SIG-M5 (cell line): ENCODE measurements at places on chromosomes 2 and 18.

- DNase-seq, result no peak
Observed at GRCh38 chr2:96233880-96234316, 25.3 kb upstream of the STARD7 start.

DNA sequence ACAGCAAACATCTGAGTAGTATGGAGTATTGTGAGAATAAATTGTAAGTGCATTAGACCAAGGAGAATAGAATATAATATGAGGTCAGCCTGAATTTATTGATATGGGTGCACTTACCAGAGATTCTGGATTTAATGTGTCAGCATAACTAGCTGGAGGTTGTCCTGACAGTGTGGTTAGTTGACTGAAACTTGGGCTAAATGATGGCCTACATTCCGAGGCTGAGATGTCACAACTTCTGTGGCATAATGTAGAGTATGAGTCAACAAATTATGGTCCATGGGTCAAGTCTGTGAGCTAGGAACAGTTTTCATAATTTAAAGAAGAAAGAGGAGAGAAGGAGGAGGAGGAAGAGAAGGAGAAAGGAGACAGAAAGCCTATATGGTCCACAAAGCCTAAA, 127.6 kb downstream of the QPCT start:
- no peak for DNase-seq

DNA sequence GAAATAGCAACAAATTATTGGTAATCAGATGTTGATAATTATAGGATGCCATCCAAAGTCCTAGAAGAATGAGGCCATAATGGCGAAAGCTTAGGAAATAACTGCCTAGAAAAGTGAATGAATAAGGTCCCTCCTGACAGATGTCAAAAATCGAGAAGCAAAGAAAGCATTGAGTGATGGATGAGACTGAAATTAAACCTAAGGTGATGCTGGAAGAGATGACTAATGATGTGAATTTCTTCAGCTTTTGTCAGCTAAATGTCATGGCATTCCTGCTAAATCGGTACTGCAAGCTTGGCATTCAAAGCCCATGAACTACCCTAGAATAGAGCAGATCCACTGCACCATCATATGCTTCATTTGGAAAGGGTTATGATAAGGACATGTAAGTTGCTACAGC, 74.8 kb upstream of the RGPD4 start:
- no peak for DNase-seq

DNA sequence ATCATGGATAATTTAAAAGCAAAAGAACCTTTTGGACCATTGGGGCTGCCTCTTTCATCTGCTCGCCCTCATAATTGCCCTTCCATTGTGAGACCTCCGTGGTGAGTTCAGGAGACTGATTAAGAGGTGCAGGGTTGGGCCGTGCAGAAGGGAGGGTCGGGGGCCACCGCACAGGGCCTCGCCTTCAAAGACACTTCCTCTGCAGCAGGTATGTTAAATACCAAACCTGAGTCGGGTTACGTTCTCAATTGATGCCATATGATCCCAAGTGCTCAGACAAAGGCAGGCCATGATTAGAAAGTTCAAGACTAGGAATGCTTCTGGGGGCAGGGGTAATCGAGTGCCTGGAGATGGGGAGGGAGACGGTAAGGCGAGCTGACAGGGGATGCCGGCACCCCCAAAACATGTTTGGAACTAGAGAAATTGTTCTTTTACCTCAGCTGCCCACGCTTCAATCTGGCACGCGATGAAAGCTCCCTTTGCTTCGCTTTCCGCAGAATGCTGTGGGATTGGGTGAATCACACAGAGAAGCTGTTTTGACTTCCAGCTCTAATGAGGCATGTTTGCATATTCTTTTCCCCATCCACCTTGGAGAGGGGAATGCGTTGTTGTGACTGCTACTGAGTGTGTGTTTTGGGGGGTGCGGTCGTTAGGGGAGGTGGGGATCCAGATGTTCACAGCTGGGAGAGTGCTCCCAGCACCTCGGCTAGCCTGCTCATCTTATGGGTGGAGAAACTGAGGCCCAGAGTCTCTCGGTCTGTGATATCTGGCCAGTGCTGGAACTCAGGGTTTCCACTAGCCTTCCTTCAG, 309.1 kb downstream of the MYCN start:
- DNase-seq, result no peak

DNA sequence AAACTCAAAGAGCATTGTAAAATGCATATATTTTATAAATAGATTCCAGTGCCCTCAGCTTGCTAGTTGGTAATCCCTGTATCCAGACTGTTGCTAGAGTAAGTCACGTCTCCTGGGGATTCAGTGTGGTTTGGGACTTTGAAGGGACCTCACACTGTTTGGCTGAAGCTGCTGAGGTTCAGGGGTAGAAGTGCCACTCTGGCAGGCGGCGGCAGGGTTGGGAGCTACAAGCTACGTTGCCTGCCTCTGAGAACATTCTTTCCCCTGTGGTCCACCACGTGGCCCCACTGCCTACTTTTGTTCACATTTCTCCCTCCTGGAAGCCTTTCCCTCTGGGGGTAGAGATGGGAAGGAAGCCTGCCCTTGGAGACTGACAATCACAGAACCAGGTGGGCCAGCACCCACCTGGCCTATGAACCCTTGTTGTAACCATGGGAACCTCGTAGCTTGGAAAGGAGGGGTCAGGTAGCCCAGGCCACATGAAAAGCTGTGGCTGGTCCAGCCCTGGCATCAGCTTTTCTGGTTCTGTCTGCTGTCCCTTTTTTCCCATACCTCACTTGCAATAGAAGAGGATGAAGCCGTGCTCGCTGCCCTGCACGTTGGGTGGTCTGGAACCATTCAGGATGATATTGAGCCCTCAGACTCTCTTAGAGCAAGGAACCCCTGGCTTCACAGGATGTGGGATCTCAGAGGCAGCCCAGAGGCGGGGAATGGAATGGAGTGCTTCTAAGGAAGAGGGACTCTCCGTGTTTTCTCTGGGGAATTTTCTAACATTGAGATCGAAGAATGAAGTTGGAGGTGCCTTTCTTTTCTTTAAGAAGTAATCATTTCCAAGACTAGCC, 2.9 kb downstream of the RNF144A start:
- no peak for DNase-seq

DNA sequence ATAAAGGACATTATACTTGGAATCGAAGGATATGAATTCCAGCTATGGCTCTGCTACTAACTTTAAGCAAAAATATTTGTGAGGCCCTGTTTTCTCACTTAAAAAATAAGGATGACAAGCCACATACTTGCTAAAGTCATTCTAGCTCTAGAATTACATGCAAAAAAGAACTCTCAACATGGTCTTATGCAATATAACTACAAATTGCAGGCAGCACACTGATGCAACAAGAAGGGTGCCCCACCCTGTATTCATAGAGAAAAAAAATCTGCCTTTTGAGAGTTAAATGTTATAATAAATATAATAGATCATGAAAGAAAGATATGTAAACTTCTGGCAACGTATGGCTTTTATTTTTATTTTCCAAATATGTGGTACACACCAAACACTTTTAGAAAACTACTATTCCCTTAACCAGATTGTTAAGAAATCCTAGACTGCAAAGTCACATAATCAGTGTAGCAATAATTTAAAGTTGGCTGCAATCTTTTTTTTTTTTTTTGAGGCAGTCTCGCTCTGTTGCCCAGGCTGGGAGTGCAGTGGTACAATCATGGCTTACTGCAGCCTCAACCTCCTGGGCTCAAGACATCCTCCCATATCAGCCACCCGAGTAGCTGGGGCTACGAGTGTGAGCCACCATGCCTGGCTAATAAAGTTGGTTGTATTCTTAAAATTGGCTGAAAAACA, 40.2 kb upstream of the WDSUB1 start:
- peak; percentile 10 for DNase-seq

GRCh38 chr2:207403141-207403540, 126.6 kb upstream of the CREB1 start:
- no peak for DNase-seq

DNA sequence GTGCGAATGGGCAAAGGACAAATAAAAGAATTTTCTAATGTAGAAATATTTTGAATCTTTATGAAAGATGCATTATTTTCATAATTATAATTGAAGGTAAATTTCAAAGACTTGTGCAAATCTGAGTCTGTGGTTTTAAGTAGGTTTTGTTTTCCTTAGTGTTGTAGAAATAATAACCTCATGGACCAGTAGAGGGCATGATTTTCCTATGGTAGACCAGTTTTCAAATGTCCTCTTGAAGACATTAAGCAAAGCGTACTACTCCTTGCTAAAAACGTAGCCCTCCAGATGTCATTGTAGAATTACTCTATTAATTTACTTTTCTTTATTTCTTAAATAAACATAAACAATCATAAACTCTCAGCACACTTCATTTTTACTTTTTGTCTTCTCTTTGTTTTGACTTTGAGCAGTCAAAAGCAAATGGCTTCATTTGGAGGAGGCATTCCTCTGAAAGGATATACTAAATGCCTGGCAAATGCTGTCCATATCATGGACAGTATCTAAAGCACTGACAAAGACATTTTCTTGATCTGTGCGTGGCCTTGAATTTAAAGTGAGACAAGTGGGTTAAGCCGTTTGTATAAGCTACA, 85.8 kb upstream of the FAM237A start:
- DNase-seq, result no peak

DNA sequence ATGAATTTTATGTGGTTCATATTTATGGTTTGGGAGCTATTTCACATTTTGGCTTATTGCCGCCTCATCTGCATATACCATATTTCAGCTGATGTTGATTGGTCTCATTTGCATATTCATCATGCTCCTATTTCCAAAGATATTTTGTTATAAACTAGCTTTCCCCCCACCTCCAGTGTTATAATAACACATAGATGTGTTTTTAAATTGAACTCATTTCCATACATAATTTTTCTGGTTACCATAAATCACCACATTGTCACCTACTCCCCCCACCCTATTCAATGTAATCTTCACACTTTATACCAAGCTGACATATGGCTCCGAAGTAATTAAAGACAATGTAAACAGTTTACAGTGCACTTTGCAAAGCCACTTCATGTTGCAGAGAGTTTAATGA, 101.2 kb downstream of the FSHR start:
- DNase-seq, result no peak

DNA sequence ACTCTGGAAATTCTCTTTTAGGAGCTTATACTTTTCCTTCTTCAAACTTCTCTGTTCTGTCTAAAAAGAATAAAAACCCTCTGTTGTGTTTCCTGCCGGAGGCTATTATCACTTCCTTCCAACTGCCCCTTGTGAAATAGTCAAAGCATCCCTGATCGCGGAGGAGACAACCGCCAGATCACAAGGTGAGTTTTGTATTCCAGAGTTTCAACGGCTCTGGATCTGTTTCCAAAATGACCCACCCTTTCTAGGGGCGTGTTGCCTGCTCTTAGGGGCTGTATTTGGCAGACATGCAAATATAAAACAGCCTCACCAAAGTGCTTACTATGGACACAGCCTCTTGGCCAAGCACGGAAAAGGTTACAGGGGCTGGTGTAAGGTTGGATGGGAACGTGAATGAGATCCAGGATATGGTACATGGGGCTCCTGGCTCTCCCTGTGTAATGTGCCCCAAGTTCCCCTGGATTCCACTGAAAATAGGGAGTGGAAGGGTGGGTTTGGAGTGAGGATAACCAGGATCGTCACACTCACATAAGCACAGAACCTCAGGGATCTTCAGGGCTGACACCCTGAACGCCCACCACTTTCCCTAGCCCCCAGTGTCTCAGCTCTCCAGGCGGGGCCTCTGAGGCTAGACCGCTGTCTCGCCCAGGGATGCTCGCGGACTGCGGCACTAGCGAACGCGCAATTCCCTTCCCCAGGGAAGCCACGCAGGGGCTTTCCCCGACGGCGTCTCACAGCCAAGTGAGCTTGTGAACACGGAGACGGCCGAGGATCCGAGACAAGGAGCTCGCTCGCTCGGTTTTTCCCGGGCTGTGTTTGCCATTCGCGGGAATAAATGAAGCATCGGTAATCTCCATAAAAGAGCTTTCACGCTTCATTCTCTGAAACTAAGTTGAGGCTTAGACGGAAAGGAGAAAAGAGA, 14.4 kb downstream of the EN1 start:
- no peak for DNase-seq

DNA sequence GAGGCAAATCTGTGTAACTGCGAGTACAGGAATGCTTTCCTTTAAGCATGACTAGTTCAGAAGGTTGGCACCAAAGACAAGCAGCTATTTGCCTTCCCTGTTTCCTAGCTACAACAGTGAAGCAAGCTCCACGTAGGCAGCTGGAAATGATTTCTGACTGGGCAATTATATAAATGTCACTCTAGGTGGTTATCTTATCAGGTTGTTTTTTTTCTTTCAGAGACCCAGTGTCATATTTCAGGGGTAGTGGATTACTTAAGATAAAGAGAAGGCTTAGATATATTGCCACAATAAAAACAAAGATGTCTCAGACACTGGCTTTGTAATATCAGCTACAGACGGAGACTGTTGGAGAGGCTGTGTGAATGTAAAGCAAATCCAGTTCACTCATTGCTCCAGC, 748.9 kb upstream of the NXPH2 start:
- no peak for DNase-seq

DNA sequence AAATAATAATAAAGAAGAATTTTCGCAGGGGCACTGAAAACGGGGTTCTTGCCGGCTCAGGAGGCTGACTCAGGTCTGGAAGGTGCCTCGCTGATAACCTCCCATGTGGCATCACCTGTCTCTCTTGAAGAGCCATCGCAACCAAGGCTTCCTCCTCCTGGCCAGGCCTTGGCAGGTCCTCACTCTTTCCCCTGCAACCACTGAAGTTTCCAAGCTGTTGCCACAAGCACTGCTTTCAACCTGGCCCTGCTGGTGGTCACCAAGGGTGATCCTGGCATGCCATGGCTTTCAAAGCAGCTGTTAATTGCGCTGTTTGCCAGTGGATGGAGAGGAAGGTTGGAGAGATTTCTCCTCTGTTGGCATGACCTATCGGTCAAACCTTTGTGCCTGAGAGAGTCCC, 163.6 kb upstream of the COPS8 start:
- no peak for DNase-seq

- no peak for DNase-seq
Observed at GRCh38 chr2:96527286-96528005, 9.1 kb upstream of the ARID5A start.

DNA sequence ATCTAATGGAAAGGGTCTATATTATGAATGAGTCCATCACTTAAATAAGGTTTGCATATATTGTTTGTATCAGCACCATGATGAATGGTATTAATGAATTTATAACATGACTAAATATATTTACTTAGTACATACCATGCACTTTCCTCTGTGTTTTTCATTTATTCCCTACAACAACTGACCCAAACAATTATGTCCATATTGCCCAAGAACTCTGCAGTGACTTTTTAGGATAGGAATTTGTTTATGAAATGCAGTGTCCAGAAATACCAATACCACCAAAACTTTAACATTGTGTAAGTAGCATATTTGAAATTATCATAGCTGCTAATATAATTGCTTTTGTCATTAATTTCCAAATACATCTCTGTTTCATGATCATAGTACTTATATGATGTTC, 119.7 kb downstream of the WDR7 start:
- no peak for DNase-seq

DNA sequence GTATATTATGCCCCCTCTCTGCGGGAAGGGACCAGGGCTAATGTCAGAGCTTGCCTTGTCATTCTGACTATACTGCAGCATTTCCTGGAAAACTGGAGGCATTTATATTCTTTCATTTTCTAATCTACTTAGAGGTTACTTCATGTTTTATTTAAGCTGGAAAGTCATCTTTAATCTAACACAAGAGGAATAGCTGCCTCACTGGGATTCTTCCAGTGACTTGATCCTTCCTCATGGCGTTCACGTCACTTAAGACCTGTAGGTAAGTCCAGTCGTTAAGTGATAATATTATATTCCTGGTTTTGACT, 727.6 kb upstream of the DDX18 start:
- DNase-seq, result no peak

GRCh38 chr2:239858179-239858578, 167.0 kb downstream of the NDUFA10 start:
- DNase-seq, result no peak

GRCh38 chr2:1505031-1505441, 91.8 kb downstream of the TPO start:
- DNase-seq, result no peak

GRCh38 chr2:208493186-208493585, 86.6 kb downstream of the PTH2R start:
- DNase-seq, result no peak
